ENCODE measurements at places on chromosomes 7 and 10.

DNA sequence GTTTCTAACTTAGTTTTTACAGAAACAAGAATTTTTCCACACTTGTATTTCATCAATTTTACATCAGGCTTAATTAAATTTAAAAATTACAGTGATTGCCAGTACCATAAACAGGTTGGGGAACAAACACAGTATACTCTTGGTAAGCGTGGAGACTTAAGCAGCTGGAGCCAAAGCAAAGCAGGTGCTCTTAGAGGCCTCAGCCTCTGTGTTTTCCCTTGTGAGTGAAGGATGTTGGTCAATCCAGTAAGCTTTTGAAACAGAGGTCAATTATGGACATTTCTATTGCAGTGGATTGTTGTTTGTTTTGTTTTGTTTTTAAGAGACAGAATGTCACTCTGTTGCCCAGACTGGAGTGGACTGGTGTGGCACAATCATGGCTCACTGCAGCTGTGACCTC lies 100.6 kb upstream of the CELF2 start:
- no peak for DNase-seq

DNA sequence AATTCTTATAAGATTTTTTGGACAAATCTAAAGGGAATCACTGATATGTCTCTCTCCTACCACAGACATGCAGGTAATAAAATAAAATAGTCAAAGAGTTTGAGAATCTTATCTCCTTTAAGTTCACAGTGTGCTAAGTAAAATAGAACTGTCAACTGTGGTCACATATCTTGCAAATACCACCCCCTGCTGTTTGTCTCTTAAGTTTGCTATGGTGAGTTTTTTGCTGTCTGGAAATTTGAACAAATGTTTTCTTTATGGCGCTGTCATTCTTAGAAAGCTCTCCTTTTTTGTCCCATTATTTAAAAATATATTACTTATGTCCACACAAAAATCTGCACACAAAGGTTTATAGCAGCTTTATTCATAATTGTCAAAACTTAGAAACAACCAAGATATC lies 19.6 kb downstream of the GIMAP5 start:
- no peak for DNase-seq

DNA sequence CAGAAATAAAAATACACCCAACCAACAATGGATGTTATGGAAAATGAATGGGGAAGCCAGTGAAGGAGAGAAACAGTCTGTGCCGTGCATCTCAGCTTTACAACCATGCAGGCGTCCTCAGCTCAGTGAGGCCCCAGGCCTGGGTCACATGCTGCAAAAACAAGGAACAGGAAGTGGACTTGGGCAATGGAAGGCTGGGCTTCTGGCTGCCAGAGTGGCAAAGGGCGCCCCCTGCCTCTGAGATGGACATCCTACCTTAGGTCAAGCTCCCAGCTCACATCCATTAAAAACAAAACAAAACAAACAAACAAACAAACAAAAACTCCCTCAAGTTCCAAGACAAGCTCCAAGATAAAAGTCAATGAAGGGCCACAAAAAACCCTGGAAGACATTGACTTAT lies 54.7 kb upstream of the AFAP1L2 start:
- no peak for DNase-seq

- DNase-seq = no peak
Observed at GRCh38 chr10:119138346-119139306, 26.9 kb downstream of the SFXN4 start.

DNA sequence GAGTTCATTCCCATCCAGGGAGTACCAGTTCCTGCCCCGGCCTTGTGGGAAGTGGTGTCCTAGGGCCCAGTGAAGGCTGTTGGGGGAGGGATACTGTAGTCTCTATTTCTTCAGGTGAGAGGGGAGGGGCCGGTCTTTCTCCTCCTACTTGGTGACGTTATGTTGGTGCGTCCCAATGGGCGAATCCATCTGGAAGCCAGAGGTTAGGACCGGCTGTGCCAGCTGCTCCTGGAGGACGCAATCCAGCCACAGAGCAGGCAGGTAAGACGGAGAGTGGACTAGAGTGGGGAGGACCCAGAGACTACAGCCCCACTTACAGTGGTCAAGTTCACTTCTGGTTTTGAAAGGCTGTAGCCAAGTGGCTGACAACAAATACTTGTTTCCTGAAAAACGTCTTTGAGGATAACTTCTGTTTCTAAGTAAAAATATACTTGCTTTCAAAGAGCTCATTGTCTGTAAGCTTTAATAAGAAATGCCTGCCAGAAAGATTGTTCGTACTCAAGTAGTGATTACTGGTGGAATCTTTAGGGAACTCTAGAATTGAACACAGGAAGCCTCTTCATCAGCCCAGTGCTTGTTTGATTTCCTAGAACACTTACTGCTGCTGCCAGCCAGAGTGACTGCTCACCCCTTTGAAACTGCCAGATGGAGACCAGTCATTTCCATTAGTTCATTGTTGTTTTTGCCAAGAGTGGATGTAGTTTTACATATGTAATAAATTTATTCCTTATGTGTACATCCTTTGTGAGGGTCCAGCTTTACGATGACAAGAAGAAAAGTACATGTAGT lies 25.4 kb downstream of the RBM33 start:
- no peak for DNase-seq

- no peak for DNase-seq
Observed at GRCh38 chr7:137579913-137580640, 236.5 kb upstream of the PTN start.

DNA sequence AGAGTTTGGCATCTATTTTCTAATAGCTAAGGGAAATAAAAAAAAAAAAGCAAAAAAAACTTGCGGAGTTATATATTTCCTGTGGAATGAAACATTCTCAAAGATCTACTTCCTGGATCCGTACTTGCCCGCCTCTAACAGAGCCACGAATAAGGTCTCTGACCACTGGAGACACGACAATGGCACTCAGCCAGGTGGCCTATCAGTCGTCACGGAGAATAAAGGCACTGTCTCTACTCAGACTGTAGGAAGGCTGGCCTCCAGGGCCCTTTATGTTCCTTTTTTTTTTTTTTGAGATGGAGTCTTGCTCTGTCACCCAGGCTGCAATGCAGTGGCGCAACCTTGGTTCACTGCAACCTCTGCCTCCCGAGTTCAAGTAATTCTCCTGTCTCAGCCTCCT lies 58.7 kb downstream of the RGS10 start:
- DNase-seq = no peak

DNA sequence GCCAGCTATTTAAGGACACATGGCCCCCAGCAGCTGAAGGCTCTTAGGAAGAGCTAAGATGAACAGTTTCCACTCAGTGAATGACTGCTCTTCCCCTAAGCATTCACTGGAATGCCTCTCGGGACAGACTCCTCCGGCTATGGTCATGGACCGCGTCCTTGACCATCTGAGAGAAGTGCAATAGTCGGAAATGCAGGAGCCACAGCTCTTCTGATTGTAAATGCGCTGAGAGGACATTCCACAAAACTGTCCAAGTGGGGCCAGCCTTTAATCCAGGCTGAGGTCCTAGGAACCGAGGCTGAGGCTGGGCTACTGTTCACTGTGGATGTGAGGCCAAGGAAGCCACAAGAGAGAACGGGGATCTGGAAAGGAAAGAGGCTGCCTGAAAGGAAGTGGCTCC lies 162.0 kb upstream of the TMEM72 start:
- DNase-seq = no peak

GRCh38 chr7:24336461-24336860 lies 52.5 kb downstream of the NPY start:
- DNase-seq = no peak

- no peak for DNase-seq
Observed at GRCh38 chr7:55573234-55573900, 1.1 kb upstream of the VOPP1 start.

- no peak for DNase-seq
Observed at GRCh38 chr7:139762886-139763285, 14.9 kb downstream of the HIPK2 start.

DNA sequence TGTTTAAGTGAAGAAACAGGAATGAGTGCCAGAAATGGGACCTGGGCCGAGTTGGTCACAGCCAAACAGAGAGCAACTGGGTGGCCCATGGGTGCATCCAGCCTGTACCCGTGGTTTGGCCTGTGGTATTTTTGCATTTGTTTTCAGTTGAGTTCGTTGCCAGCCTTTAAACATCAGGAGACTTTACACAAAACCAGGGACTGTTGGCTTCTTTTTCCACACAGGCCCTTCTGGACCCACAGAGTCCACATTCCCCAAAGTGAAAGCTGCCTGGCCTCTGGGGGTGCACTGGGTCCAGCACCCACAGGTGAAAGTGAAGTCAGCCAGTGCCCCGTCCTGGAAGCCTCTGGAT lies 54.1 kb upstream of the TNS3 start:
- no peak for DNase-seq

DNA sequence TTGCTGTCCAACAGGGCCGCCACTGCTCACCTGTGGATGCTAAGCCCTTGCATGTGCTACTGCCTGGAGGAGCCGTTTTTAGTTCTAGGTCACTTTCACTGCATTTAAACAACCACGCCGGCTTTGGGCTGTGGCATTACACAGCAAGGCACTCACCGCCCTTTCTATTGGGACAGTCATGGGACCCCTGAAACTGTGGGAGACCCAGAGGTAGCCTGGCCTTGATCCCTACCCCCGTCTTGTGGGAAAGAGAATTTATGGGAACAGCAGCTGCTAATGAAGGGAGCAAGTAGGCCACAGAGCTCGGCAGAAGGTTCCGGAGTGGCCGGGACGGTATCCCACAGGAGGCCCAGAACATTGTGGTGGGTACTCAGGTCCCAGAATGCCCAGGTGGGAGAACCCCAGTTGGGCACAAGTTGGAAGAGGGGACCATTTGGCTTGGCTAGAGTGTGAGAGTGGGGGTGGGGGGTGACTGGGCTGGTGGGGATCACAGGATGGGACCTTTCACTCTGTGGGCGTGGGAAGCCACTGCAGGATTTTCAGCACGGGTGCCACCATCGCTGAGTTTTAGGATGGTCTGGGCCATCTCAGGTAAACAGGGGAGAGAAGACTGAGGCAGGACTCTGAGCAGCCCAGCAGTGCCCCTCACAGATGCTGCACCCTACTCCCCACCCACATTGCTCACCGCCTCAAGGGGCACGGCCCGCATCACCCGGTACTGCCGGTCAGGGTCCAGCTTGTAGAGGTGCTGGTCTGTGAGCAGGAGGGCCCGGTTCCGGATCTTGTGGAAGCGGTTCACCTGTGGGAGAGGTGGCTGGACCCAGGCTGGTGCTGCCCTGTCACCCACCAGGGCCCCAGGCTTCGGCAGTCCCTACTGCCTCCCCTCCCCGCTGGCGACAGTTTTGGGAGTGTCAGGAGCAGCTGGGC lies 15.2 kb downstream of the MYO1G start:
- no peak for DNase-seq

DNA sequence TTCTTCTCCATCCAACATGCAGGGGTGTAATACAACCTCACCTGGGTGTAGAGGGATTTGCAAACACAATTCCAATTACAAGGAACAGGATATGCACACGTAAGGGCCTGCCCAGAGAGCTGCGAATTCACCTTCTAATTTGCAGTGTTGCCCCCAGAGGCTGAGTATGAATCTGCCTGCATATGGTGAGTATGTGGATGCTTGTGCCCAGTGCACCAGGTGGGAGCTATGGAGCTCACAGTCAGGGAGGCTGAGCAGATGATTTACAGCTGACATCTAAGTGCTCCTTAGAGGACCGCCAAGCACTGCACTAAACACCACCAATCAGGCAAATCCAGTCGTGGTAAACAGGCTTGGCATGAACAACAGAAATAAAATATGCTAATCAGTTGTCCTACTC lies 132.0 kb downstream of the RELN start:
- DNase-seq = no peak

DNA sequence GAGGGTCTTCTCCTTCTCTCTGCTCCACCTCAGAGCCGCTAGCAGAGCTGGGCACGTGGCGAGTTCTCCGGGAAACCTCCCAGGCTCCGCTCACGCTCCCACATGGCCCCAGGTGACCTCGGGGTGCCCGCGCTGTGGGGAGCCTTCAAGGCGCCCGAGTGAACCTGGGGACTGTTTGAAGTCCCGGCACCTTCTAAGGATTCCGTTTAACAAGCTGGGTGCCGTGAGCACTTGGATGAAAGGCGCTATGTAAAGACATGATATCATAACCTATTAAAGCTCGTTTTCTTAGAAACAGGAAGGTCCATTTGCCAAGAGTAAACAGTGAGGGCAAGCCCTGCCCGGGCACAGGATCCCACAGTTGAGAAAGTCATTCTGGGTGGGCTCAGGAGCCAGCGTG lies 15.8 kb upstream of the MYL10 start:
- DNase-seq = no peak

DNA sequence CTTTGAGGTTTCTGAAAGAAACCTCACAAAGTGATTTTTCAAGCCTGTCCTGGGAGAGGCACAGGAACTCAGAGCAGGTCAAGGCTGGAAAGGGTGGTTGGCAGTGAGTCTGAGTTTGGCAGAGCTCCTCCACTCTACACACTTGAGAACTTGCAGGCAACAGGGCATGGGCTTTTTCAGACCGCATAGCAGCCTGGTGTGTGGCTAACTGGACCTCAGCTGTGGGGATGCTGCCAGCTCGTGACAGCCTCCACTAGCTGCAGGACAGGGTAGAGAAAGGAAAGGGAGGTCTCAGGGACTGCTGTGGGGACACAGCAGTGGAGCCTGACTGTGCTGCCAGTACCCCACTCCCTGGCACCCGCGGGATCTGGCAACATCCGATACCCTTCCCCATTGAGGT lies 2.6 kb downstream of the CDHR1 start:
- DNase-seq = no peak

- DNase-seq = no peak
Observed at GRCh38 chr10:37680243-37680683, 177.1 kb downstream of the ZNF248 start.

DNA sequence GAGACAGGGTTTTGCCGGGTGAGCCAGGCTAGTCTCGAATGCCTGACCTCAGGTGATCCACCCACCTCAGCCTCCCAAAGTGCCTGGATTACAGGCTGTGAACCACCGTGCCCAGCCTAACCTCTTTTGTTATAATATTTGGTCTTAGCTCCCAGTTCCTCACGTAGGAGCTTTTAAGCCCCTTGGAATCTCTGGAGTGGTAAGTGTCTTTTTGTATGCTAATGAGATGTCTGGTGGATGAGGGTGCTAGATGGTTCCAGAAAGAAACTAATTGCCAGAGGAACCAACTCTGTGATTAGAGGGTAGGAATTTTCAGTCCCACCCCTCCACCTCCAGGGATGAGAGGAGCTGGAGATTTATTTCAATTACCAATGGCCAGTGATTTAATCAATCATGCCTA lies 5.3 kb upstream of the ARPC1A start:
- no peak for DNase-seq

DNA sequence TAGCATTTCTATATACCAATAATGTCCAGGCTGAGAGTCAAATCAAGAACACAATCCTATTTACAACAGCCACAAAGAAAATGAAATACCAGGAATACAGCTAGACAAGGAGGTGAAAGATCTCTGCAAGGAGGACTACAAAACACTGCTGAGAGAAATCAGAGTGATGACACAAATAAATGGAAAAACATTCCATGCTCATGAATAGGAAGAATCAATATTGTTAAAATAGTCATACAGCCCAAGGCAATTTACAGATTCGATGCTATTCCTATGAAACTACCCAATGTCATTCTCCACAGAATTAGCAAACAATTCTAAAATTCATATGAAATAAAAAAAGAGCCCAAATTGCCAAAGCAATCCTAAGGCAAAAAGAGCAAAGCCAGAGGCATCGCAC lies 116.8 kb upstream of the ZNF32 start:
- DNase-seq = no peak

All from activated CD8-positive, alpha-beta memory T cell treated with anti-CD3 and anti-CD28 coated beads for 1 hour (primary cell).